Left hindlimb (tissue), 1 donor: ENCODE measurements at places on chromosomes 7 and 10.

GRCh38 chr7:141232286-141233051 lies 158.6 kb downstream of the TMEM178B start:
- no peak for DNase-seq

DNA sequence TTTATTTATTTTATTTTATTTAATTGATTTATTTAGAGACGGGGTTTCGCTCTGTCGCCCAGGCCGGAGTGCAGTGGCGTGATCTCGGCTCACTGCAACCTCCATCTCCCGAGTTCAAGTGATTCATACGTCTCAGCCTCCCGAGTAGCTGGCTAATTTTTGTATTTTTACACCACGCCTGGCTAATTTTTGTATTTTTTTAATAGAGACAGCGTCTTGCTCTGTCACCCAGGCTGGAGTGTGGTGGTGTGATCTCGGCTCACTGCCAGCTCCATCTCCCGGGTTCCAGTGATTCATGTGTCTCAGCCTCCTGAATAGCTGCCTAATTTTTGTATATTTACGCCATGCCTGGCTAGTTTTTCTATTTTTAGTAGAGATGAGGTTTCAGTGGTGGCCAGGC lies 34.2 kb downstream of the AP5Z1 start:
- no peak for DNase-seq

DNA sequence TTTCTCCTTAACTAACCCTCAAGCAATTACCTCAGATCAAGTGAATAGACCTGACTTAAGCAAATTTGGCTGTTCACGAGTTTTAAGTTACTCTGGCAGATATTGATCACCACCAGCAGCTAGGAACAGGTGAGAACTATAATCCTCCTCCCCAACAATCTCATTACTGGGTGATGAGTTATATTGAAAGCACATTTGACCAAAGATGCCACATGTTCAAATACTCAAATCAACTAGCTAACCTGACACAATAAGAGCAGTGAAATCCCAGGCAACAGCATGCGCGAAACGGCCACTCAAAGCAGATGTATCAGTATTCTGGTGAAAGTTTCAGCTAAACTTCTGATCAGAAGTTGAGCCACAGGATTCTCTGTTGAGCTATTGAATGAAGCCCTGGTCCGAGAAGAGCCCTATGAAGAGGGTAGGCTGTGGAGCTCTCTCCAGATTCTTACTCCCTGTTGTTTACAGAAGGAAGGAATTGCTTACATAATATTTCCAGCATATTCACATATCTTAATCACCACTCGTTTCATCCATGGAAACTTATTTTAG lies 52.6 kb downstream of the CAV1 start:
- no peak for DNase-seq

- DNase-seq = no peak
Measured at GRCh38 chr7:27214239-27214950, 14.5 kb upstream of the HOXA13 start.

GRCh38 chr7:12754179-12754578 lies 66.7 kb downstream of the ARL4A start:
- DNase-seq = no peak

DNA sequence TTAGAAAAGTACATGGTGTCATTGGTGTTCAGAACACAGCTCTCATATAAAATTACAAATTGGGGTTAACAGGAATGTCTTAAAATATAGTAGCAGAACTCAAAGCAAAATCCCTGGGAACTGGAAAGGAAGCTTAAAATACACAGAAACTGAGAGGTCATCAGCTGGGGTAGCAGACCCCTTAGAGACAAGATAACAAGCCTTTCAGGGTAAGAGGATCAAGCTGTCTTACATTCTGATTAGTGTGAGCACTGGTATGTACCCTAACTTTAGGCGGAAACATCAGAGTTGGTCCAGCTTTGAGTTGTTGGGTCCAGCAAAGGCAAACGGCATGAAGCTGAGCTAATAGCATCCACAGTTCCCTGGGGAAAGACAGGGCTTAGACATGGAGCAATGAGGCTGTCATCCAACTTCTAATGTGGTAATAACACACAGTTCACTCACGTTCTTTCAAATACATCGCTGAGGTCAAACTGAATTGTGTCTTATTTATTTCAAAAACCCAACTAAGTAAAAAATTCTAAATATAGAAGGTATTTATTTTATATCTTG lies 32.6 kb downstream of the ARHGAP21 start:
- DNase-seq = no peak

DNA sequence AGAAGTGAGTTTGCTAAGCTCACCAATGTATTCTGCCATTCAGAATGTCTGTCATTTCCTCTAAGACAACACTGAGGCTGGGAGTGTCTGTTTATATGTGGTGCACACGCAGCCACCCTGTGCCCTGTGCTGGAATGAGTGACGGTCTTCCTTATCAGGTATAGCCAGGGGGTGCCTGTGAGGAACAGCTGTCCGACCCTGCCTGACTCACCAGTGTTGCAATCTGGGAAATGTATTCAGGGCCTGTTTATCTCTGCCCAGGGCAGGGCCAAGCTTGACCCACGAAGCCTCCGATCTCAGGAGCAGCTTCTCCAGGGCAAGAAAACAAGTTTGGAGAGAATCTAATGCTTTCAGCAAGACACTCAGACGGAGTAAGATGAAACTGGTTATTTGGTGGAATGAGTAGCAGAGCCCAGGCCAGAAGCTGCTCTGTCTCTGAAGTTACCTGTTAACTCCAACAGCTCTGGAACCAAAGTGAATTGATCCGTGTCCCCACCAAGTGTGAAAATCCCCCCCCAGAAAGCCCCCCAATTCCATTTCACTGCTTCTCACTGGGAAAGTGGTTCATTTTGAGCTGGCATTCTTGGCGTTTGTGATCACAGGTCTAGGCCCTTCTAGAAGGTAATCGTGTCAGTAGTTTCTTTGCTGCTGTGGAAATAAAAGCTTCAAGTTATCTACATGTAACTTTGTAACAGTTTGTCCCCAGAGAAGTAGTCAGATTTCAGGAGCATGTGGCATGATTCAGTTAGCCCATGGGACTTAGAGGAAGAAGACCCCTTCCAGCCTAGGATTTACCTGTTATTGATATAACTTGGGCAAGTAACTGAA lies 6.1 kb upstream of the UBE2H start:
- DNase-seq = no peak

DNA sequence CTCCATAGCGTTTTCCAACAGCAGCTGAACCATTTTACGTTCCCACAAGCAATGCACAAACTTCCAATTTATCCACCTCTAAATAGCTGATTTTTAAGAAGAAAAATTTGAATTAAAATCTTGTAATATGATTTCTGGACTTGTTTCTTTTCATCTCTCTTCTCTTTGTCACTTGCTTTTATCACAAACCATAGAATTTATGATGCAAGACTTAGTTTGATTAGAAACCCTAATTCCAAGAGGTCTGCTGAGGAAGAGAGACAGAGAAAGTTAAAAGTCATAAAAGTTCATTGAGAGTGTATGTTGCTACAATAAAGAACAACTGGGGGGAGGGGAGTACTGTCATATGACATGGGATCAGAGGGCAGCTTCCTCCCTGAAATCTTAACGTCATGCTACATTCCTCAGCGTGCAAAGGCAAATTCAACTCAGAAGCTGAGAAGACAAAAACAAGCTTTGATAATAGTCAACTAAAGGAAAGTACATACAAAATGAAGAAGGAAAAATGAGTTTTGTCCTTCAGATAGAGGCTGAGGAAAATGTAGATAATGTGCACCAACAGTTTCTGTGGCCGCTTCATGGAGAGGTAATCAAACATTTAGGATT lies 18.4 kb upstream of the CUBN start:
- no peak for DNase-seq

- no peak for DNase-seq
Measured at GRCh38 chr7:79506481-79506880, 53.0 kb upstream of the MAGI2 start.

- DNase-seq = no peak
Measured at GRCh38 chr10:131571346-131571745, 259.8 kb upstream of the TCERG1L start.

DNA sequence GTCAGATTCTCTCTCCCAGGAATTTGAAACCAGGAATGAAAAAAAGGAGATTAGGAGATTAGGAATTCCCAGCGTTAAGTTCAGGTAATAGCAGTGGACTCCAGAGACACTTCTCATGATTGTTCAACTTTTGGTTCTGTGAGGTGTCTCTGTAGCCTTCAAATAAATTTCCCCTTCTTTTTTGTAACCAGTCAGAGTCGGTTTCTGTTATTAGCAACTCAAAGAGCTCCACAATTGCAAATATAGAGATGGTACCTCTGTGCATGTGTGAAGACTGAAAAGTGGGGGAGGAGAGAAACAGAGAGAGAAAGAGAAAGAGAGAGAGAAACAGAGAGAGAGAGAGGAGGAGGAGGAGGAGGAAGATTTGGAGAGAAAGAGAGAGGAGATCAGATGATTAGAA lies 112.8 kb upstream of the STEAP1B start:
- no peak for DNase-seq

GRCh38 chr10:75904499-75905283 lies 473.3 kb downstream of the LRMDA start:
- no peak for DNase-seq

DNA sequence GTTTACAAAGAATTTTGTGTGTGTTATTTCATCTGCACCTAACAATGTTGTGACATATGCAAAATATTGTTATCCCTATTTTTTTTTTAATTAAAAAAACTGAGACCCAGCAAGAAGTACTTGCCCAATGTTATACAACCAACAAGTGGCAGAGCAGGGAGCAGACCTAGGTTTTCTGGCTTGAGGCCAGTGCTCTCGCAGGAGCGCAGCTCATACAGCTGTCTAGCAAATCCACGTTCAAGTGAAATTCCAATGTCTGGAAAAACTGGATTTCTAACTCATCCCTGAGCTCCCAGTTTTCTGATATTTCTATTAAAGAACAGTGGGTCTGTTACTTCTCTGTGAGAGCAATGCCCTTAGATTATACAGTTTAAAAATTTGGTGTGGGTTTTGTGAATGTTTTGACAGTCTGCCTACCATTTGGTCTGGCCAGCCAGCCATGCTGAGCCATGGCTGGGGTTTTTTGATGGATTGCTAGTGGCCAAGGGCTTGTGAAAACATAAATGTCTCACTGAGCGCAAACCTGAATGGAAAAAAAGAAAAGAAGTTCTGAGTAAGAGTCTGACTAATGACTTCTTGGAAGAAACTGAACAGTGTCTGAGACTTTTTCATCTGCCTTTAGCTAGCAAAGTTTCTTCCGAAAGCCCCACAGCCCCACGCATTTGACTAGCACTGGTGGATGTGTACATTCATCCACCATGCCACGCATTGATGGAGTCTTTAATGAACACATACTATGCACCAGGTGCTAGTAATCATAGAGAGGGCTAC lies 15.4 kb upstream of the PRF1 start:
- DNase-seq = no peak

DNA sequence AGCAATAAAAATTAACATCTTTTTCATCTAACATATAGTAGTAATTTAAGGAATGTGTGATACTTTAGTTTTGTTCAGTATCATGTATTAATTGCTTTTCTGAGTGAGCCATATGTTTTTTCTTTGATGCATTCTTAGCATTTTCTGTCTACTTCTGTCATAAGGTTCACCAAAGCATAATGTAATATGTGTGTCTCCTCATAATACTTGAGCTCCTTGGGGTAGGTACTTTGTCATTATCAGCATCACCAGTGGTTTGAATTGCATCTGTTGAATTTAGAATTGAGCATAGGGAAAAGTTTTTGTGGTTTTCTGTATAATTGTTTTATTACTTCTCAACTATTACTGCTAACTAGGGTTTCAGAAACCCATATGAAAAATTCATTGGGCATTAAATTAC lies 26.5 kb downstream of the VPS50 start:
- DNase-seq = no peak

DNA sequence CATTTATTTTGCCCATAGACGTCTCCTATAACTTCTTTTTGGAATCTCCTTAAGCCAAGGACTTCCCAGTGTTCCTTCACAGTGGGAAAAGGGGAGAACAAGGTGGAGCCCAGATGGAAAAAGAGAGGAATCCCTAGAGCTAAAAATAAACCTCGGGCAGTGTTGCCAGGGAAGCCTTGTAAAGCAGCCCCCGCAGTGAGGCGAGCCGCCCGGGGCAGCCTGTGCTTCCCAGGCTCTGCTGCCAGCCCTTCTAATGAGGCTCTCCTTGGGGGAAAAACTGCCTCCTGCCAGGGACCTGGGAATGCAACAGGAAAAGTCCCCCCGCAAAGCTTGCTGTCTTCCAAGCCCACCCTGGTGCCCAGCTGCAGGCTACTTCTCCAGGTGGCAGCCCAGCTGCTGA lies 71.7 kb downstream of the SH3PXD2A start:
- DNase-seq = peak; percentile 60

DNA sequence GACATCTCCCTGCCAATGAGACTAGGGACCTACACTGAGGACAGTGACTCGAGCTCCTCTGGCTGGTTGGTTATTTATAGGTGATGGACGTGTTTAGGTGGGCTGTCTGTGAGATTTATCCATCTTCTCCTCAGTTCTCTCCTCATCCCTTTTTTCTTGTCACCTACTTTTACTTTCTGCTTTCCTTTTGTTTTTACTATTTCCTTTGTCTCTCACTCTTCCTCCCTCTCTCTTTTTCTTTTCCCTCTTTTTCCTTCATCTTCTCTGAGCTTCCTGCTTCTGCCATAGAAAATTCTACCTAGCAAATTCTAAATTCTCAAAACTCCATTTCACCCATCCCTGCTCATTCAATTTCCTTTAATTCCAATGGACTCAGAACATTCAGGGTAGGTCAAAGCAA lies 478.0 kb downstream of the GRID1 start:
- no peak for DNase-seq
